ENCODE measurements at places on chromosomes 3 and 15.

- DNase-seq, result no peak
These were observed 273.2 kb downstream of the MECOM start for GRCh38 chr3:169390271-169390670.

DNA sequence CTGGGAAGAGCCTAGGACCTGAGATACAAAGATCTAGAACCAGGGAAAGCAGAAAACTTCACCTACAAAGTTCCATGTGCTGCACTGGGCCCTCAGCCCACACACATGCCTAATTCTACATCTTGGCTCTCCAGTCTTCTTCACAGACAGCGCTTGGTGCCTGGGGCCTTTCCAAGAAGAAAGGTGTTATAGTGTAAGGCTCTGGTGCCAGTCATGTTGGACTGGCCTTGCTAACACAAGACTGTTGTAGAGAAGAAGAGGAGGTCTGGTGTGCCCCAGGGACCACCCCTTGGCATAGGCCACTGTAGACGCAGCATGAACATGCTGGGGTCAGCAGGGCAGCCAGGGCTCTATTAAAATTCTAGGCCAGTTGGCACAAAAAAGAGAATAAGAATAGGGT lies 226.2 kb upstream of the CTNNB1 start:
- no peak for DNase-seq

GRCh38 chr15:95017666-95018328 lies 786.4 kb downstream of the MCTP2 start:
- DNase-seq, result peak; percentile 76

DNA sequence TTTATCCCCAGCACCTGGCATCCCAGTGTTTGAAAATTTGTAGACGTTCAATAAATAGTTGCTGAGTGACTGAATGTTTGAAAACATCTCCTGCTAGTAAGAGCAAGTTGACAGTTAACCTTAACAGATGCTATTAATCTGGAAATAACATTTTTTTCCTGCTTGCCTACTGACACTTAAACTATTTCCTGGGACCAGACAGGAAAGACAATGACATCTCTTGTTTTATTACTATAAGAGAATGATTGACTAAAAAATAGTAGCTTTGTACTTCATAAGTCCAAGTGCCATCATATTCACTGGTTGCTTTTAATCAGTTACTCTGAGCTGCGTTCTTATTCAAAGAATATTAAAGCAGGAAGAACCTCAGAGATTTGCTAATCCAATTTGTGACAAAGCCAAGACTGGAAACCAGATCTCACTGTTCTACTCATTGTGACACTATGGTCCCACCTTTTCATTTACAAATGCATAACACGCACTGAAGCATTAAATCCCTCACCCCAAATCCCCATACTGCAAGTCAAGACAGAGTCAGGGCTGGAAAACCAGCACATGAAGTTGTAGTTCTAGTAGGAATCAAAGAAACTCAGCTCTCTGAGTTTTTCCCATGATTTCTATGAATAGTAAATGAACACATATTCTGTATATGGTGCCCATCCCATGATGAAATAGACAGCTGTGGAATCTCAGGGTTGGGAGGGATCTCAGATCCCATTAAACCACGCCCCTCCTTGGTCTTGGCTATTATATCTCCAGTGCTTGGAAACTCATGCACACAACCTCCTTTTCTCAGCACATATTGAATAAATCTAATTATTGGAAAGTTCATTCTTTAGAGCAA lies 212.7 kb upstream of the P2RY1 start:
- DNase-seq, result no peak

- no peak for DNase-seq
These were observed 10.6 kb upstream of the ACAN start for GRCh38 chr15:88792342-88793282.

DNA sequence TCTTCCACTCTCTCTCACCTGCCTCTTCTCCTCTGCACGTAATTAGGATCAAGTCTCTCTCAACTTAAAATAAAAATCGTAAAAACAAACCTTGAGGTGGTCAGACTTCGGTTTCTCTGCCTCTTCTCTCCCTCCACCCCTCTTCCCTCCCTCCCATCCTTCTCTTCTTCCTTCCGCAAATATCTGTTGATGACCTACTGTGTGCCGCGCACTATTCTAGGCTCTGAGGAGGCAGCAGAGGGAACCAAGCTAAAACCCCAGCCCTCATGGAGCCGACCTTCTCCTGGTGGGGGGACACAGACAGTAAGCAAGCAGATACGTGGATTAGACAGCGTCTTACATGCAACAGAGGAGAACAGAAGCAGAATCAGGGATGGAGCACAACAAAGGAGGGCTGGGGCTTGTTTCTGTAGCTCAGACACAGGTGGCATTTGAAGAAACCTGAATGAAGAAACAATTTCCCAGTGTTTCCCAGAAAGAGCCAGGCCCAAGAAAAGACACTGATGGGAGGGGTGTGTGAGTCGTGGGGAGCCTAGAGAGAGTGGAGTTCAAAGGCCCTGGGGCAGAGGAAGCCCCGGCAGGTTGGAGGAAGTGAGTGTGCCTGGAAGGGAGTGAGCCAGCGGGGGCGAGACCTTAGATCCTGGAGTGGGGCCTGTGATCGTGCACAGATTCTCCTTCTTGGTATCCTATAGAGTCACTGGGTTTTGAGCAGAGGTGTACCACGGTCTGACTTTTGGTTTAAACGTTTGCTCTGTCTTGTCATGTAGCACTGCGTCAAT lies 80.5 kb downstream of the TOP2B start:
- DNase-seq, result no peak

DNA sequence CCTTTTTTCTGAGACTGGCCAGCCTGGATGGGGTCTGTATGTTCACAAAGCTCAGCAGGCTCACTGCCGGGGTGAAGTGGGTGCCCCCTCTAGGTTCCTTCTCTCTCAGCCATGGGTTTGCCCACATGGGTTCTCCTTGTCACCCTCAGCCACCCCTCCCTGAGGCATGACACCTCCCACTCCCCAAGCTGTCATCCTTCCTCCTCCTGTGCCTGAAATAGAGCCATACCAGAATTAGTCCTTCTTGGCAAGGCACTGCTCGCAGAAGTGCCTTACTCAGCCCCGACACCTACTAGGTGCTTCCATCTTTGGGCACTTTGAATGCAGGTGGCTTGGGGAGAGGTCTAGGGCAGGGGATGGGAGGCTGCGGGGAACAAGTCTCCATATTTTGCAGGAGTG lies 62.9 kb upstream of the SEC13 start:
- no peak for DNase-seq

GRCh38 chr3:128480278-128480677 lies 12.7 kb downstream of the GATA2 start:
- DNase-seq, result no peak

GRCh38 chr15:35963326-35963725 lies 417.4 kb upstream of the DPH6 start:
- DNase-seq, result no peak

DNA sequence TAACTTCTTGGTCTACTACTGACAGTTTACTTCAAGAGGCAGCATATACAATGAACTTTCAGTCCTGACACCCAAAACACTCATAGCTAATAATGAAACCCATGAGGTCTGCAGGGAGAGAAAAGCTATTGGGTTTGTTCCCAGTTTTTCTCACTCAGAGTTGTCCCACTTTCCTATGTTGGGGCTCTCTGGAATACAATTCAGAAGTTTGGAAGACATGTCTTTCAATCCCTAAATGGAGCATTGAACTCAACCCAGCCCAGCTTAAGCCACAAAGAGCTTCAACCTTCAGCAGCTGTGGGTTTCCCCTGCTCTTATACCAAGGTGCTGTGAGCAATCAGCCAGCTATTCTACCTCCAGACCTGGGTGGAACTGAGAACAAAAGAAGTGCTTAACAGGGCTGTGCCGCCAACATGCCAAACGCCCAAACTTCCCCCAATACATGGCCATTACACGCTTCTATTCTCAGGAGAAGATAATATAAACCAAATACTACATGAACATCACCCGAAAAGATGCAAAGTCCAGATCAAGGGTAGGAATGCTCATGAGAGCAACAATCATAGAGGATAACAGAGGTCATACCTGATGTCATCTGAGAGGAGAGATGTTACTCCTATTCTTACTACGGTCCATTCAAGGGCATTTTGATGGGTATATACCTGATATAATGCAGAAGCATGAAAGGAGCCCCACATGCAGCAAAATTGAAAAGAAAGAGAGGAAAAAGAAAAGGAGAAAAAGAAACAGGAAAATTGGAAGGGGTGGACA lies 131.2 kb upstream of the TGFBR2 start:
- no peak for DNase-seq

GRCh38 chr3:48434591-48435222 lies 4.8 kb upstream of the PLXNB1 start:
- peak; percentile 46 for DNase-seq

DNA sequence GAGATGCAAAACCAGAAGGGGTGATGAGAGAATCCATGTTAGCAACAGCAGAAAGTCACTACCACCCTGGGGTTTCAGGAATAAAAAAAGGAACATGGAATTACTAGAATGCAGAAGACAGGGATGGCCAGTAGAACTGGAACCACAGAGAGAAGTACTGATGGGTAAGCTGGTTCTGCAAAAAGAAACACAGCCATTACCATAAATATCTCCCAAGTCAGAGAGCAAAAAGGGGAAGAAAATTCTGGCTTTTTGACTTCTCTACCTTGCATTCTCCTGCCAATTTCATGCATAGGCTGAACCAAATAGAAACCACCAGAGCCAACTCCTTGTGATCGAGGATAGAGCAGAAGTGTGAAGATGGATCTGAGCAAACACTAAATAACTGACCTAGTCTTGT lies 550.4 kb upstream of the NAALADL2 start:
- no peak for DNase-seq

DNA sequence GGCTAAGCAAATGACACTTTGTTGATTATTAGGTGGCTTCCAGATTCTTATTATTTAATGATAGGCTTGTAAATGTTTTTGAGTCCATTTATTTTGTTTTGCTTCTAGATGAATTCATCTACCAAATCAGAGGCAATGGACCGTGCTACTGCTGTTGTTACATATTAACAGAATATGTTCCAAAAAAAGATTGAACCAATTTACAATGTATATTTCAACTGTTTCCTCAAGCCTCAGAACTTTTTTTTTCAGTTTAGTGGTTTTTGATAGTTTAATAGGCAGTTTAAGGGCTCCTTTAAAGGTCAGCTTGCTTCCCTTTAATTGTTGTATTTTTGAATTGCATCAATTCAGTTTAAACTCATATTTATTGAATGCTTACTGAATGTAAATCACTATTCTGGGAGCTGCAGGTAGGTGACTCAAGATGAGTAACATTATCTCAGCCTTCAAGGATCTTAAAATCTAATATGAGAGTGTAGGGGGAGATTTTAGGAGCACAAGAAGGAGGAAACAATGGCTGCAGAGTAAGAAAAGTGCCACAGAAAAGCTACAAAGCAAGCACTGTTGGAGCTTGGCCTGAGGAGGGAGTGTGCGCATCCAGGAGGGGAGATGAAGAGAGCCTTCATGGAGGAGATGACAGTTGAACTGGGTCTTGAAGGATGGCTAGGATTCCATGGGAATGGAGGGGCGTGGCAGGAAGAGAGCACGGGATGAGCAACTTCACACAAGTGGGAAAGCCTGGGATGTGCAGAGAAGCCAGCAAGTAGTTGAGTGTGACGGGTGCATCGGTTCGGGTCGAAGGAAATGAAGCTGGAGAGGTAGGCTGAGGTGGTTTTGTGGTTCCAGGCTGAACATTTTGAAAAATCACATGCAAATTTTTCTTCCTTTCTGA lies 14.7 kb downstream of the MAP2K1 start:
- no peak for DNase-seq

DNA sequence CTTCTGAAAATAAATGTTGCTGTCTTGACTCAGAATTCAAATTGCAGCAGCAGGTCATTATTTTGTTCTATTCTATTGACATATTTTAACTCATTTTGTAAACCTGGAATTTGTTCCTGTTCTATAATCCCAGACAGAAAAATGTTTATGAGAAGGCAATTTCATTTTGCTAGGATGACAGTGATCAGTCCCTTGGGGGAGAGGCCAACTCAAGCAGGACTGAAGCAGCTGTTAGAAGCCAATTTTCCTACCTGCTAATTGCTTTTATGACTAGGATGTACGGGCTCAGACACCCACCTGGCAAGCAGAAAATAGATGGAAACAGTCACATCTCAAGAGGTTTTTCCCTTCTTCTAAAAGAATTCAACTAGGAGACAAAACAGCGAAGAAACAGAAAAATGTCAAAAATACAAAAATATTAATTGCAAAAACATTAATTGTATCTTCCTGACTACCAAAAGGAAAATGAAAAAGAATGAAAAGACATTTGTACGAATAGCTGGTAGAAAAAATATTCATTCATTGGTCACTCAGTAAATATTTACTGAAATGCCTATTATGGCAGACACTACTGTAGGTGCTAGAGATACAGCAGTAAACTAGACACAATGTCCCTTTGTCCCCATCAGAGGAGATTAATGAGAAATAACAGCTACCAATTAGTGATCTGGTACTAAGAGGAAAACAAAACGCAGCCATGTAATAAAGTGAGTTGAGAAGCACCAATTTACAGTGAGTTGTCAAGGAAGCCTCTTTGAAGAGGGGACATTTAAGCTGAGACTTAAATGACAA lies 73.5 kb downstream of the PEAK1 start:
- DNase-seq, result no peak

- DNase-seq, result no peak
These were observed 14.7 kb upstream of the RHO start for GRCh38 chr3:129513705-129514104.

DNA sequence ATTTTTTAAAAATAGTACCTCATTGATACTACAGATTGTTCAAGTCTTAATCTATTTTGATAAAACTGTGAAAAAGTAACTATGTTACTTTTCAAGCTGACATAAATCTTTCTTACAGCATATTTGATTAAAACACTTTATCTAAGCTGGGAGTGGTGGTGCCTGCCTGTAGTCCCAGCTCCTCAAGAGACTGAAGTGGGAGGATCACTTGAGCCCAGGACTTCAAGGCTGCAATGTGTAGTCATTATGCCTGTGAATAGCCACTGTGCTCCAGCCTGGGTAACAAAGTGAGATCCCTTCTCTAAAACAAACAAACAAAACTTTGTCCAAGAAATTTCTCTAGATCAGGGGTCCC lies 59.6 kb upstream of the NEDD4 start:
- DNase-seq, result no peak

DNA sequence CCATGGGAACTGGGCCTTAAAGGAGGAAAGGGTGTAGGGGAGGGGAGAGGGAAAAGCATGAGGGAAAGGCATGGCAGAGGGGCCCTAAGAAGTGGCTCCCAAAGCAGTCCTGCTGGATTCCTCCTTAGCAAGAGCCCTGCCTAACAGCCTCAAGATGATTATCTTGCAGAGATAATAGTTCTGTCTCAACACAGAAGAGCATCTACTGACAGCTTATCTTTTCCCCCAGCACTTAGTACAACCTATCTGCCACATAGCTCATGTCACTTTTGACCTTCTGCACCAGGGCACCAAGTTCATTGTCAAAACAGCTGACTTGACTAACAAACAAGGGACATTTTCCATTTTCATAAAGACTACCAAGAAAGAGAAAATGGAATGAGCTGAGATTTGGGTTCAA lies 86.3 kb downstream of the ANP32A start:
- no peak for DNase-seq

GRCh38 chr3:150411546-150411945 lies 3.4 kb downstream of the TSC22D2 start:
- DNase-seq, result no peak

GRCh38 chr15:22895465-22896190 lies 57.2 kb downstream of the NIPA2 start:
- no peak for DNase-seq

GRCh38 chr3:13548696-13549622 lies at the start of gene FBLN2:
Gene FBLN2, plus strand, starts transcription at chr3:13549125. Its CDS starts 21,231 bp downstream, at chr3:13570356.
- DNase-seq, result peak; percentile 81
